ENCODE measurements at places on chromosomes 3 and 15.
A peak's percentile ranks its signal among the peaks of the same experiment; 100 is the strongest.

DNA sequence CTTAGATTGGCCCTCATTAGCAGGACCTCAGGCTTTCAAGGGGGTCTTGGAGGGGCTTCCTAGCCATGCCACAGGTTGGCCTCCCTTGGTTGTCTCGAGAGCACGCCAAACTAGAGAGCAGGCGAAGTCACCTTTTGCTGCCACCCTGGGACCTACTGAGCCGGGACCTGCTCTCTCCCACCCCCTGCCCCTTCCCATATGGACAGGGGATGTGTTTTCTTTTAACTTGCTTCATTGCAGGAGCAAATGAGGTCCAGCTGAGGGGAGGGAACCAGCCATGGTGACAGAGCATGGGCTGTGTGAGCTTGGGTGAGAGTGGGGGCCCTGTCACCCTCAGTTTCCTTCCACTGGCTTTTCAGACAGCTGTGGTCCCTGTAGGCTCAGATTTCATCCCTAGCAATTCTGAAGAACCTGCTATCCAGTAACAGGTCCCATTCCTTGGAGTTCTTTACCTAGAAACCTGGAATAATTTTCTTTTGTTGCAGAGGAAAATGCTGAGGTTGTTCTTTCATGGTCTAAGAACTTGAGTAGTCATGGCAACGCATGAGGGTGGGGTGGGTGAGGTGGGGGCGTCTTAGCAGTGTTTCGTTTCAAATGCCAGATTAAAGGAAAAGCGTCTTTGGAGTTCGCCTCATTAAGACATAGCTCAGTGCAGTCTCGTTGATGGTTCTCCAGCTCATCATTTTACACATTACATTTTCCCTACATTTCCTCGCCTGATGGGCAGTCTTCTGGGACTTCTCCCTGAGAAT lies 20.1 kb upstream of the MAGEF1 start:
- DNase-seq: no peak

- no peak for DNase-seq
Observed at GRCh38 chr3:69994919-69995318, 4.6 kb upstream of the SAMMSON start.

- no peak for DNase-seq
Observed at GRCh38 chr3:46325645-46326300, 28.1 kb upstream of the CCR2 start.

DNA sequence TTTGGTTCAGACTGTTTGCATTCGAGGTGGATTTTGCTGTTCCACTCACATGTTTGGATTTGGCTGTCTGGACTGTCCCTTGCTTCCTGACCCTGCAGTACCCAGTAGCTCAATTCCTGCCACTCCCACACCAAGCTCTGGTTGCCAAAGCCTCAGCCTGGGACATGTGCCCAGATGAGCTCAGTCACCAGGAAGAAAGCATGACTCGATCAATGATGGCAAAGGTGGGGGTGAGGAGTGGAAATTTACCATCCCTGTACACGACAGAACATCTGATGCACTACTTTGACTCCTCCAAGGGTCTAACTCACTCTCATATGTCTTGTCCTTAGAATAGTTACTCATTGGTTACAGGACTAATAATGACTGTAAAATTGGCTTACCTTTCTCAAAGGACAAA lies 45.2 kb downstream of the ZNF385D start:
- no peak for DNase-seq

DNA sequence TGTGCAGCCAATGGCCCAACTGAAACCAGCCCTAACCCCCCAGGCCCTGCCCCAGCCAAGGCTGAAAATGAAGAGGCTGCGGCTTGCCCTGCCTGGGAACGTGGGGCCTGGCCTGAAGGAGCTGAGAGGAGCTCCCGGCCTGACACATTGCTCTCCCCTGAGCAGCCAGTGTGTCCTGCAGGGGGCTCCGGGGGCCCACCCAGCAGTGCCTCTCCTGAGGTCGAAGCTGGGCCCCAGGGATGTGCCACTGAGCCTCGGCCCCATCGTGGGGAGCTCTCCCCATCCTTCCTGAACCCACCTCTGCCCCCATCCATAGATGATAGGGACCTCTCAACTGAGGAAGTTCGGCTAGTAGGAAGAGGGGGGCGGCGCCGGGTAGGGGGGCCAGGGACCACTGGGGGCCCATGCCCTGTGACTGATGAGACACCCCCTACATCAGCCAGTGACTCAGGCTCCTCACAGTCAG lies 11.2 kb downstream of the MAP1A start:
- DNase-seq: no peak

- DNase-seq: no peak
Observed at GRCh38 chr3:127216415-127217261, 23.7 kb downstream of the PRR23E start.

DNA sequence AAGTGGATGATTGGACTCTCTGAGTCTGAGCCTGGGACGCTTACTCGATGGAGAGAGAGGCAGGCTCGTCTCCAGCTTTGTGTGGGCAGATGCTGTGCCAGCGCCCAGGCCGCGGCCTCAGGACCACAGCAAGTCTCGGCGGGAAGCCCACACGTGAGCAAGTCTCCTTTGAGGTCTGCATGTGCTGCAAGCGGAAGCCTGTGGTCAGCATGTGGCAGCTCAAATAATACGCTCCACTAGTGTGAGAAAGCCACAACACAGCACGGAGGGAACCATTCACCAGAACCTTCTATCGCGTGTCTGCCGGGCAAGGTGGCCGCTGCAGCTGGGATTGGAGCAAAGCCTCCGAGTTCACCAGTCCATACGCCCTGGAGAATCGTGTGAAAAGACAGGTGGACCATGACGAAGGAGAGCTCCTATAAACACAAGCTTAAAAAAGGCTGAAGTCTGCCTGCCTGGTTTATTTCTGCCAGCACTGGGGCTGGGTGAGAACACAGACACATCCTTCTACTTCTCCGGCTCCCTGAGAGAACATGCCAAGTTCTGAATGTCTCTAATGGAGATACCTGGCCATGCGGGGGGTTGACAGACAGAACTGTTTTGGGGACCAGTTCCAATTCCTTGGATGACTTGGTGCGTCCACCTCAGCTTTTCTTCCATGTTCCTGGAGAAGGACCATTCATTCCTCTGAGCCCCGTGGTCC lies 82.0 kb upstream of the LRIG1 start:
- no peak for DNase-seq

DNA sequence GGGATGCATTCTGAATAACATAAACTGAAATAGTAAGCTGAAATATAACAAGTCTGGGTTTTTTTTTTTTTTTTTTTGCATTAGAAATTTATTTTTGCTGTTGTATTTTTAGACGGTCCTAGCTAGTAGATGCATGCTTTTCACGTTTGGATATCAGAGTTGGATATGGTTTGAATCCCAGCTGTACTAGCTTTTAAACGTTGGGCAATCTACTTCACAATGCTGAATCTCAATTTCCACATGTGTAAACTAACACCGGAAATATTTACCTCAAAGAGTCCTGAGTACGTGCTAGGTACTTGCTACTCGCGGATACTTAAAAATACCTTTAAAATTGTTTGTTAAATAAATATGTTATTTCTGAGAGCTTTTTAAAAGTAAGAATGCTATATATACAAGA lies 139.8 kb downstream of the BBX start:
- no peak for DNase-seq

- DNase-seq: no peak
Observed at GRCh38 chr3:150958683-150959082, 13.8 kb downstream of the CLRN1 start.

DNA sequence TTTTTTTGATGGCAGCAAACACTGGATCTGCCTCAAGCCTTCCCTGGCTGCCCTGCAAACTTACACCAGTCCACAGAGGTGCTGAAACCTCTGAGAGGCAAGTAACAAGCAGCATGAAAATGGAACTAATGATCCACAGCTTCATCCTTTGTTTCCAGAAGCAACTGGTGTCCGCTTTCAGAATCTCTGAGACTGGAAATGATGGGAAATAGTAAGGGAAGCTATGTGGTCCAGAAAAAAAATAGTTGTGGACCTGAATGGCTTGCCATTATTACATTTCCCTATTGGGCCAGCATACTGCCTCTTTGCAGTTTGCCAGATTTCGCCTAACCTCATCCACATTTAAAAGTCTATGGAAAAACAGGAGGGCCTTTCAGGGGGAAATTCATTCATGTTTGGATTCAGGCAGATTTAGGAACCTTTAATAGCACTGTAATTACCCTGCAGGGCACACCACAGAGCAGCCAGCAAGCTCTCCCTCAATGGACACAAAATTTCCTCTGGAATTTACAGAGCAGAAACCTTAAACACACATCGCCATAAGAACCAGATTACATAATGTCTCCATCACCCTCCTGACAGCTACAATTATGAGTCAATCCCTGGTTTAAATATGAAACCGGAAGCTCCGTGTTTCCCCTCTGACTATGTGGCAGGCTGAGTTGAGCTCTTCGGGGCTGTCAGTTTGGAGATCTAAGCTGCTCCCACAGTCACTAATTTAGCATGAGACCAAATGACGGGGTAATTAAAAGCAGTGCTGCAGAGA lies 134.4 kb downstream of the TMCO5A start:
- DNase-seq: peak; percentile 68

GRCh38 chr3:56157693-56158362 lies 310.4 kb downstream of the ERC2 start:
- DNase-seq: no peak

- no peak for DNase-seq
Observed at GRCh38 chr15:42482701-42483100, 8.2 kb downstream of the ZNF106 start.

DNA sequence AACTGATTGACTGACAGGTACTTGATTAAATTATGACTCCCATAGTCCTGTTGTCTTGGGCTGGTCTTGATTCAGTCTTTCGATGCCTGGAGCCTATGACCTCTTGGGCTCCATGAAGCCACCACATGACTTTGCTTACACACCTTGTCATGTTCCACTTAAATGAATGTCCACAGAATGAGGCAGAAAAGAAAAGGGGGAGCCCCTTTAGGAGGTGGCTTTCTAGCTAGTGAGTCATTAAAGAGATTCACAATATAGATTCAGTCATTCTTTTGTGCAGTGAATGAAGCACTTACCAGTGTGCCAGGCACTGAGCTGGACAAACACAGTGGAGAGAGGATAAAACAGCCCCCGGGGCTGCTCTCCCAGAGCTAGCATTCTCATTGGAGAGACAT lies 17.1 kb downstream of the VIPR1 start:
- DNase-seq: no peak

DNA sequence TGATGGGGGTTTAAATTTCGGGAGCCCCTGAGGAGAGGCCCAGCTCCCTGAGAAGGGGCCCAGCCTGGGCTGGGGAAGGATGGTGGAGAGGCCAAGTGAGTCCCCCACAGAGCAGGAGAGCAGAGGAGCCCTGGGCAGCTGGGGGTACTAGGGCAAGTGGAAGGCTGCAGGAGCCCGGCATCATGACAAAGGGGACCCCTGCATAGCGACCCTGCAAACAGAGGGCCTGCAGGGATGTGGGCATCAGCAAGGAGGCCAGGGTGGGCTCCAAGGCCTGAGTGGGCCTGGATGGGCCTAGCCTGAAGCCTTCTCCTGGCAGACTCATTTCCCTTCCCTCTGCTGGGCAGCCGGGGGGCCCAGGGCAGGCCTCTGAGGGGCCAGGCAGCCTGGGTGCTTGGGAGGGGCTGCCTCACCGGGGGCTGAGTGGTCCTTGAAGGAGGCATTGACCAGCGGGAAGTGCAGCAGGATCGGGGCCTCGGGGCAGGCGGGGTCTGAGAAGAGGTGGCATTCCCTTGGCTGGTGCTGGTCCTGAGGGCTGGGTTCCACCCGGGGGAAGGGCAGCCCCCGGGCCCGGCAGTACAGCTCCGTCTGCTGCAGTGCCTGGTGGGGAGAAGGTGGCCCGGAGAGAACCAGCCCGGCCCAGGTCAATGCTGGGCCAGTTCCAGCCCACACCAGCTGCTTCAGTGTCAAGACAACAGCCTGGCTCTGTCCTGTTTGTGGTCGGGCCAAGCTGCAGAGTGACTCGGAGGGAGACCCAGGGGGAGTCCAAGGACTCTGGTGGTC lies 24.7 kb downstream of the PLA2G4D start:
- DNase-seq: no peak

- DNase-seq: no peak
Observed at GRCh38 chr3:126568776-126569342, 10.1 kb upstream of the C3orf22 start.

GRCh38 chr15:70535071-70535954 lies 228.0 kb downstream of the UACA start:
- no peak for DNase-seq

- no peak for DNase-seq
Observed at GRCh38 chr3:14340960-14341708, 61.3 kb upstream of the SLC6A6 start.

GRCh38 chr3:106140431-106140830 lies 271.6 kb upstream of the CBLB start:
- no peak for DNase-seq

DNA sequence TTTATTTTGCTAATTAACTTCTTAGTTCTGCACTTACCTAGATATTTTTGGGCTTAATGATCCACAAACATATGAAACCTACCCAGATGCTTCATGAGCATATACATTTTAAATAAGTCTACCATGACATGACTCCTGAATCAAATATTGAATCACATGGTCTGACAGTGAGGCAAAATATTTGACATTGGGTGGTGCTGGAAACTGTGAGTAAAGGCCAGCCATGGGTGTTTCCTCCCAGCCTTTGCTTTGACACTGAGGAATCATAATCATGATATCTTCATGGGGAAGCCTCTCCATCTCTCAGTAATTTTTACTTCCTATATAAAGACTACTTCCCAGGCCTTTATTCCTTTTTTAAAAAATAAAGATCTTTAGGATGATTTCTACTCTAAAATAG lies 22.8 kb upstream of the SSR3 start:
- DNase-seq: no peak

GRCh38 chr3:123154020-123154985 lies 47.4 kb upstream of the SEC22A start:
- no peak for DNase-seq

GRCh38 chr3:60133269-60134162 lies 1083.7 kb upstream of the CFAP20DC start:
- no peak for DNase-seq

DNA sequence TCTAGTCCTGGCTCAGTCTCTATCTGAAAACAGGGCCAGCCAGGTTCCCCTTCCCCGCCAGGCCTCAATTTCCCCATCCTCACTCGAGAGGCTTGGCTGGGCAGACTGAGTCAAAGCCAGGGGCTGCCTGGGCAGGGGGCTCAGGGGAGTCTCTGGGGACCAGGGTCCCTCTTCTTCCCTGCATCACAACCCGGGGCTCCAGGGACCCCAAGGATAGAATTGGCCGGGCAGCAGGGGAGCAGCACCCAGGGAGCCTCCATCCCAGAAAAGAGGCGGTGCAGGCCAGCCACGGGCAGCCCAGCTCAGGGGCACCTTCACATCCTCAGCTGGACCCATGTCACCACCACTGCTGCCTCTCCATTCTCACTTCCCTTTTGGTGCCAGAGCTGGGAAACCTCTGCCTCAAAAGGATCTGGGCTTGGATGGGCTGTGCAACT lies 13.3 kb upstream of the PLXND1 start:
- no peak for DNase-seq

DNA sequence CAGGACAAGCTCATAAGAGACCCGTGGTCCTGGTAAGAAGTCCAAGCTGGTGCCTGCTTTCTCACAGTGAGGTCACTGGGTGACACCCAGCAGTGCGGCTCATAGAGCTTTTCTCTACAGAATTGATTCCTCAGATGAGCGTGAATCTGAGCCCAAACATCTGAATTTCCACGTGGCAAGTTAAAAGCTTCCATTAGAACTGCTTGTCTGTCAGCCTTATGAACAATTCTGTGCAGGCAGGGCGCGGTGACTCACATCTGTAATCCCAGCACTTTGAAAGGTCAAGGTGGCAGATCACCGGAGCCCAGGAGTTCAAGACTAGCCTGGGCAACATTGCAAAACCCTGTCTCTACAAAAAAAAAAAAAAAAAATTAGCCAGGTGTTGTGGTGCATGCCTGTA lies 113.1 kb upstream of the ABHD17C start:
- DNase-seq: no peak
